Thymus (tissue), 14 donors: ENCODE measurements at places on chromosomes 3 and 15. TPM values are rescaled to one million over a fixed set of nuclear protein-coding genes. Genes with fewer than 3 reads are reported as not detected.
A peak's percentile ranks its signal among the peaks of the same experiment; 100 is the strongest.

ESYT3 gene
- 0.27 TPM for polyA plus RNA-seq

PPP1R14D gene
- 1.2 TPM for polyA plus RNA-seq

SCN11A gene
- polyA plus RNA-seq: 0.59 TPM

GRCh38 chr15:37981775-37982174 lies 47.3 kb downstream of the TMCO5A start:
- H3K27ac ChIP-seq: no peak overlapping the region
- no peak for DNase-seq
- H3K36me3 ChIP-seq: no peaks in the 10 kb centered on the region
- H3K4me3 ChIP-seq: no peak overlapping the region
- H3K27me3 ChIP-seq: no peaks in the 10 kb centered on the region

DNA sequence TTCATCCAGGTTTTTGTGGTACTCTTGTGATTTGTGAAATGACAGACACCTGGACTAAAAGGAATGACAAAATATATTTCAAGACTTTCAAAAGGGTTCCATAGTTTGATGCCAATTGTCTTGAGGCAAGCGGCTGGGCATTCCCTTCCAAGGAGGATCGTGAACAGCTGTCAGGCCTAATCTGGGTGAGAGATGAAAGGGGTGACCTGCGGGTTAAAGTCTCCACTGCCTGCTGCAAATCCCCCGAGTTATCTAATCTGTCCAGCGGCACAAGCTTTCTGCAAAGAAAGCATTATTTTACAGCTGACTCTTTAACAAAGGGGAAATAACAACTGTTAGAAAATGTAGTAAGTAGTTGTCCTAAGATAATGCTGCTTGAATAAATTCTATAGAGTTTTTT lies 128.7 kb upstream of the MB21D2 start:
- no peak overlapping the region for H3K27ac ChIP-seq
- no peak for DNase-seq
- H3K36me3 ChIP-seq: no peaks in the 10 kb centered on the region

- no peaks in the 10 kb centered on the region for H3K36me3 ChIP-seq
- H3K4me3 ChIP-seq: no peak overlapping the region
- H3K27me3 ChIP-seq: no peaks in the 10 kb centered on the region
- no peak for DNase-seq
- no peak overlapping the region for H3K27ac ChIP-seq
These were observed 8.0 kb upstream of the MESP2 start for GRCh38 chr15:89768071-89768500.

DNA sequence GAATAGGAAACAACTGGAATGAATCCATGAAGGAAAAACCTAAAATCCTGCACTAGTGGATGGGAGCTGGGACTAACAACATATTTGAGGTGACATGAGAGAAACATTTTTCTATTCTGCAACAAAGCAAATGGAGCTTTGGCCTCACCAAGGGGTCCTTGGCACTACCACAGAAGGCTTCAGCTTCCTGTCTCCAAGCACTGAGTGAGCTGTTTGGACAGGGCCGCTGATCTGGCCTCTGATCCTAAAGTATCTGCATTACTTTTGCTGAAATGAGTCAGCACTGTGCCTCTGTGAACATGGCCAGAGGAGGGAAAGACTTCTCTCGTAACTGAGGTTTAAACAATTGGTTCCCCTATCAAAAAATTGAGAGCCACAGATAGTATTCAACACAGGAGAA lies 9.0 kb downstream of the ARPP21 start:
- H3K4me3 ChIP-seq: peak overlapping the region; percentile 66
- H3K36me3 ChIP-seq: peaks cover 3% of the 10 kb centered on the region
- H3K4me1 ChIP-seq: peaks cover 4% of the 10 kb centered on the region
